Hematopoietic multipotent progenitor cell treated with erythropoietin and hydrocortisone succinate and interleukin-3 and kit ligand, for 17 days (in vitro differentiated cells): ENCODE measurements at places on chromosomes 7 and 10.

- DNase-seq: peak; percentile 77
Observed at GRCh38 chr10:30392564-30392990, 41.4 kb upstream of the MAP3K8 start.

DNA sequence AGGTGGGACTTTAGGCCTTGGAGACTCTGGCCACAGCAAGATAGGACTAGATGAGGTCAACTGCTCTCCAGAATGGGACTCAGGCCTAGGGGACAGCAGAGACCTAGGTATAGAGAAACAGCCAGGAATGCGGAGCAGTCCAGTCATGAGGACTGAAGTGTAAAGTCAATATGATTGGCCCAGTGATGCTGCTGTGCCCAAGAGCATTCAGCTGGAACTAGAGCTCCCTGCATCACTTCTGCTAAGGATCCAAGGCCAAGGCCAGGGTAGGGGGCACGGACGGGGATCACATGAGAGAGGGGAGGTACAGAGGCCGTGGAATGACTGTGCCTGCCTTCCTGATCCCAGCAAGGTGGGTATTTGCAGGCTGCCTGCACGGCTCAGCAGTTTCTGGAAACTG lies 237.9 kb downstream of the FRMD4A start:
- DNase-seq: no peak

- no peak for DNase-seq
Observed at GRCh38 chr10:62736168-62736546, 68.4 kb upstream of the ADO start.

DNA sequence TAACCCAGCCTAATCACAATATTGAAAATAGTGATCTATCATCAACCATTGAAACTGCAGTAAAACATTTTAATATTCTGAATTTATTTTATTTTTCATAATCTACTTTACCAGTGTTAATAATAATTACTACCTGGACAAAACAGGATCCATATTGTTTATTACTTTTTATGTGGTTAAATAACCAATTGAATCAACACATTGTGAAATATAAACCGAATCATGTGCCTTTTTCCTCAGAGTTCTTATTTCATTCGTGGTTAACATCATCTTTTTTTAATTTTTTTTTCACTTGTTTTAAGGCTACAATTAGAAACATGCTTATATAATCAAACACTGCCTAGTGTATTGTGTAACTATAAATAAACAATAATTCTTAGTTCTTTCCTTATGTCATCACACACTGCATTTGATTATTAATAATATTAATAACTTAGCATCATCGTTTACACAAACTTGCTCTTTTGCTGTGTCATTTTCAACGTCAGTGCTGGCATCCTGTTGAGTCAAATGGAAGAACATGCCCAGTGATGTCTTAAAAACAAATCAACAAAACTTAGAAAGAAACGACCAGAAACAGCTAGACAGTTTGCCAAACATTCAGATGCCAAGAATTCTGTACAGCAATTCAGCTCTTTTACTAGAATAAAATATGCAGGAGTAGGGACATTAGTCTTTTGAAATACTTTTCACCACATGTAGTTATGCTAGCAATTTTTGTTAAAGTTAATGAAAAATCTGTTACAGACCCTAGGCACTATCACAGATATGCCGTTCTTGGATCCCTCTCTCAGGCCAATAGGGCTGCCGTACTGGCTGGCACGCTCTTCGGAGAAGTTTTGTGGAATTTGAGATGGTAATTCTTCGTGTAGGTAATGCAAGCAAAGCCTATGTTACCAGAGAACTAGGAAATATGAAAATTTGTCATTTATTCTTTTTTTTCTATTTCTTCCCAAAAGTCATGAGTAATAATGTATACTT lies 330.4 kb upstream of the SEMA3A start:
- DNase-seq: no peak

DNA sequence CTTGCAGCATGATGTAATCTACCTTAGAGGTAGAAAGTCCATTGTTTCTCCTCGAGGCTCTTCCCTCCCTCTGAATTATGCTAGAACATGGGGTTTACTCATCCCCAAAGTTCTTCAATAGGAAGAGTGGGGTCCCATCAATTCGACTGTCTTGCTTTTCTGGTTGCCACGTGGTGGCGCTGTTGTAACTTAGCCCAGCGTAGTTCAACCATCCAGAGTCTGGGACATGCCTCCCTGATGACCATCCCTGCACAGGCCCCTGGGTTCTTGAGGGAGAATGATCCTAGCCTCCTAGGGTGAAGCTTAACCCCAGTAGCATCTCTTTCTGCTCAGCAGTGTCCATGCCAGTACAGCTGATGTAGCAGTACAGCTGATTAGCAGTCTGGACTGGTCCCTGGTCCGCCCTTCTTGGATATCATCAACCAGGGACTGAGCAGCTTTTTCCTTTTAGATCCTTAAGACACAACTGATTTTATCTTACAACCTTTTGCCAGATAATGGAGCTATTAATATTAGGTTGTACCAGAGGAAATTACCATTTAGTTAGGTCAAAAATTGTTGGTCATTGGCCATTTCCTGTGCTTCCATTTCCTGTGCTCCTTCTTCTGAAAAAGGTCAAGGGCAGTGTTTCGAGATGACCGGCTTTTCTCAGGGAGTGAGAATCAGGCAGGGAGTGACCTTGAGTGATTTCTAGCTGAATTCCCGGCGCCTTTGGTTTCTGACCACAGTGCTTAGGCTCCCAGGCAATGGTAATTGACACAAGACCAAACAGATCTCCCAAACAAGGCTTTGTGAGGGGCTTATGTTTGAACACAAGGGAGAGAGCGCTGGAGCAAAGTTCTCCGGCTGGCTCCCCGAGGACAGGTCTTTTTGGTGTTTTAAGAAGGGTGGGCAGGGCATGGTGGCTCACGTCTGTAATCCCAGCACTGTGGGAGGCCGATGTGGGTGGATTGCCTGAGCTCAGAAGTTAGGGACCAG lies 65.4 kb downstream of the TACC2 start:
- no peak for DNase-seq

- no peak for DNase-seq
Observed at GRCh38 chr7:76285604-76286374, 16.7 kb upstream of the HSPB1 start.

DNA sequence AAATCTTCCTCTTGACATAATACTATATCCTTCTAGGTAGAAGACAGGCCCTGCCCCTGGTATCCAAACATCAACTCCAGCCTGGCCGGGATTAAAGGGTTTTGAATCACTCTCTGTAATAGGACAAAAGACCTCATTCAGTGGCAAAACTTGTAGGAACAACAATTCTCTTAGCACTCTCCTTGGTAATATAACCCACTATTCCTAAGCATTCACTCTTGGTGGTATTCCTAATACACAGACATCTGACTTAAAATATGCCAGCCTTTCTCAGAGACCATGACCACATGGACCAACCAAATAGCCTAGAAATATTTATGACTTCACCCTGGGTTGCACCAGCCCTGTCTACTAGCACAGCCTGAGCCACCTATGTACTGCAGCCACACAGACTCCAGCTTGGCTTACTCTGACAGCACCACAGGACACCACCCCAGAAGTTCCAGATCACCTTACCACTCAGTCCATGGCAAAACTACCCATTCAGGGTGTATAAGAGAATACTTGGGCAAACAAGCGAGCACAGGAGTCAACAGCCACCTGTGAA lies 244.9 kb upstream of the NEBL start:
- no peak for DNase-seq
